ENCODE measurements at places on chromosomes 3 and 15. TPM values are rescaled to one million over a fixed set of nuclear protein-coding genes. Genes with fewer than 3 reads are reported as not detected.

DNA sequence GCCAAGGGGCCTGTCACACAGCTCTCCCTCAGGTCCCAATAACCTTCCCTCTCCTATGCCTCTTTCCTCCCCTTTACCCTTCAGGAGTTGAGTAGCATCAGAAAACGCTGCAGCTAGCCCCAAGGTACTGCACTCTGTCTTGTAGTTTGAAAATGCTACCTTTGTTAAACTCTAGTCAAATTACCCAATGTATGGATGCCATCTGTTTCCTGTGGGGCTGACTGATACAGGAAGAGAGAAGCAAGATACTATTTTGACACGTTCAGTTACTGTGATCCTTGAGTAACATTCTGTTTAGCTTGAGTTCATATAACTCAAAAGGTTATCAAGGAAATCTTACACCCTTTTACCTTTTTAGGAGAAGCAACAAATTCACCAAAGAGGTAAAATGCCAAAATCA lies 493.1 kb downstream of the FHIT start:
- DNase-seq, result no peak

- no peak for DNase-seq
Measured at GRCh38 chr15:84766461-84767035, 18.2 kb downstream of the ZNF592 start.

DNA sequence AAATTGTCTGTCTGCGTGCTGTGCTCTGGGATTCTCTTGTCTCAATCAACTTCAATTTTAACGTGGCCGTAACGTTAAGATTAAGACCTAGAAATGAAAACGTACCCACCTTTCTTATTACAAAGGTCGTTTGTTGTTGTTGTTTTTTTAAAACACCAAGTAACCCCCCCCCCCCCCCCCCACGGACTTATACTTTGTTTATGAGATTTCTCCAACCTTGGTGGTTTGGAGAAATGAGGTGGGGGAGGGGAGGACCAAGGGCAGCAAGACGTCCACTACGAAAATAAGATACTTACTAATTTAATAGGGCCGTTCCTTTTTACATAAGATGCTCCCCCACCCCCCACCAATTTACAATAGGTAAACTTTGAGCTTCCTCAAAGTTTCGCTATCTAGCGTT lies 244.4 kb upstream of the TOPAZ1 start:
- no peak for DNase-seq

DNA sequence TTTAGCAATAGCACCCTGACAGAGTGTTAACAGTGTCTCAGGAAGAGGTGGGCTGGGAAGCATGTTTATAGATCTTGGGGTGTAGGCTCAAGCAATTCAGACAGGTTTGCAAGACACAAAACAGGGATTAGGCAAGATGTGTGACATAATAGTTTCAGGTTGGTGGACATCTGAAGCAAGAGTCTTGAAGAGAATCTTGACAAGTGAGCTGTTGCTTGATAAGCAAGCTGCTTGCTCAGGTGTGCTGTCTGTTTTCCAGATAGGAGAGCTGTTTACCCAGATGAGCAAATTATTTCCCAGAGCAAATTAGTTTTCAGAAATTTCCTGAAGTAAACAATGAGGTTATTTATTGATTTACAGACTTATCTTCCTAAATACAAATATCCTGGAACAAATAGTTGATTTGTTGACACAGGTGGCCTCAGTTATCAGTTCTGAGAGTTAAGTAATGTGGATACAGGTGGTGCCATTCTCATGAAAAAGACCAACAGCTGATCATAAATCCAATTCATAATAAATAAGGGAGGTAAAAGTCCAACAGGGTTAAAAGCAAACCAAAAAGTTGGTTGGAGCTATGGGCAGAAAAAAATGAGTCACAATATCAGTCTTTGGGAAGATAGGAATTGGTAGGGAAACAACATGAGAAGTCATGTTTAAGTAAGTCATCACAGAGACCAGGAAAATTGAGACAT lies 437.3 kb downstream of the TBL1XR1 start:
- no peak for DNase-seq

DNA sequence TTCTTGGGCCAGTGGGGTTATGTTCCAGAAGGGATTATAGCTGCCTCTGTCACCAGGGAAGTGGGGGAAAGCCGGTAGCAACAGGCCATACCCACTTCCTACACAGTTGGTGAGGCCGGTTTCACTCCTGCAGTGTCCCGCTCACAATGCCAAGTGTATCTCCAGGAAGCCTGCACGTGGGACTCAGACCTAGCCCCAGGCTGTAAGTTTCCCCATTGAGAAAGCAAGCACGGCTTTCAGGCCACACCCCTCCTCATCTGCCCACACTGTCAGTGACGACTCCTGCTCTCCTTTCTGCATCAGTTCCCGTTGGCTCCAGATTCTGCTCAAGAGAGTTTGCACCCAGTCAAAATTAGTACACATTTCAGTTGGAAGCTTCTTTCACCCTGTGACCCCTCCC lies 51.6 kb upstream of the CPOX start:
- no peak for DNase-seq

- no peak for DNase-seq
Measured at GRCh38 chr15:57950381-57950946, 115.0 kb downstream of the ALDH1A2 start.

GRCh38 chr15:86236356-86237110 lies 156.9 kb downstream of the AGBL1 start:
- DNase-seq, result no peak

- no peak for DNase-seq
Measured at GRCh38 chr3:14859880-14860279, 41.1 kb downstream of the FGD5 start.

- no peak for DNase-seq
Measured at GRCh38 chr3:46365737-46366524, 4.8 kb upstream of the CCR5 start.

DNA sequence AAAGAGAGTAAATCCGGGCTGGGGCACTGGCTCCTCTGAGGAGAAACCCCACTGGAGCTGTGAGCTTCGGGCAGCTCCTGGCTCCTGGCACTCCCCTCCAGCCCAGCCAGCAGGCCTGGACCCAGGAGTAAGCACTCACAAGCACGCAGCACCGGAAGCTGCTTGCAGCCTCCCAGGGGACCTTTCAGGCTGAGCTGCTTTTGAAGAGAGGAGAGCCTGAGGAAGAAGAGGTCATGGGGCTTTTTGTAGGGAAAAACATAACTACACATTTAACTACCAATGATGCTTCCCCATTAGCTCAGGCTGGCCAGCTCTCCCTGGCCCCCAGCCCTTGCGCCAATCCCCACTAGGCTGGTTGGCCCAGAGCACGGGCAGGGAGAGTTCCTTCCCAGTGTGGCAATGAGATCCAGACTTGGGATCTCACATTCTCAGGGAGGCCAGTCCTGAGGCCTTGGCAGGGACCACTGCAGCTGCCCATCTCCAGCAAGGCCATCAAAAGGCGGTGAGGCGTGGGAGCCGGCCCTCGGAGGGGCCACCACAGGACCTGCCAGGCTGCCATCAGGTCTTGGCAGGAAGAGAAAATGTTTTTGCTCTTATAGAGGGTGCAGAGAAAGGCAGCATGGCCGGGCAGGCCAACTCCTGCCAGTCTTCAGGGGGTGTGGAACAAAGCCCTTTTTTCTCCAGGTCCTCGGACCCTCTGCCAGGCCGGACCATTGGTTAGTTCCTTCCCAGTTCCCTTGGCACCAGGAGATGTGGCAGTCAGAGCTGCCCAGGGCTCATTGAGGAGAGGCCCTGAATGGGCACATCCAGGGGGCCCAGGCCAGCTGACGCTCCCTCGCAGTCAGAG lies 41.5 kb upstream of the MFGE8 start:
- DNase-seq, result no peak

GRCh38 chr3:72227486-72228070 lies 442.6 kb upstream of the PROK2 start:
- no peak for DNase-seq

- no peak for DNase-seq
Measured at GRCh38 chr15:38075466-38075865, 141.0 kb downstream of the TMCO5A start.

- peak; percentile 34 for DNase-seq
Measured at GRCh38 chr3:51389423-51390183, 1.5 kb upstream of the RBM15B start.

DNA sequence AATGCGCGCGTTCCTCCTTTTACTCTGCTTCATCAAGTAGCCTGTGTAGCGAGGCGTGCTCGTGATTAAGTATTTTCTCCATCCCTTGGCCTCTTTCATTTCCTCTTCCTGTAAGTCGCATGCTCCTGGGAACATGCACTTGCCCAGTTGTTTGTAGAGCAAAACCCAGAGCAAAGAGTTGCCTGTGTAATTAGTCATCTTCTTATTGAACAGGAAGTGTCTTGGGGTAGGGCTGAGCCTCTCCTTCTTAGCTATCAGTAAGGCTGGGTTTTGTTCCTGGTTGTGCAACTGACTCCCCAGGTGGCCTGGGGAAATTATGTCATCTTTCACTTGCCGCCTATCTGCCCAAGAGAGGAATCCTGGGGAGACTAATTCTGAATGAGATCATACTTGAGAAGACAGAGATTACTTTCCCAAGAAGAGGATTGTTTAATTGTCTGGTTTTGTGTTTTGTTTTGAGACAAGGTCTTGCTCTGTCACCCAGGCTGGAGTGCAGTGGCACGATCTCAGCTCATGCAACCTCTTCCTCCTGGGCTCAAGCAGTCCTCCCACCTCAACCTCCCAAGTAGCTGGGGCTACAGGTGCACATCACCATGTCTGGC lies 14.9 kb downstream of the LIPH start:
- peak; percentile 98 for DNase-seq

- DNase-seq, result no peak
Measured at GRCh38 chr3:108157273-108157672, 65.0 kb downstream of the IFT57 start.

GRCh38 chr3:146557745-146558144 lies 13.3 kb upstream of the PLSCR1 start:
- no peak for DNase-seq

- no peak for DNase-seq
Measured at GRCh38 chr3:29436612-29437323, 155.9 kb downstream of the RBMS3 start.

GRCh38 chr3:61725851-61726333 lies 164.5 kb downstream of the PTPRG start:
- DNase-seq, result peak; percentile 58

- DNase-seq, result no peak
Measured at GRCh38 chr3:153640689-153641665, 479.0 kb downstream of the RAP2B start.

DNA sequence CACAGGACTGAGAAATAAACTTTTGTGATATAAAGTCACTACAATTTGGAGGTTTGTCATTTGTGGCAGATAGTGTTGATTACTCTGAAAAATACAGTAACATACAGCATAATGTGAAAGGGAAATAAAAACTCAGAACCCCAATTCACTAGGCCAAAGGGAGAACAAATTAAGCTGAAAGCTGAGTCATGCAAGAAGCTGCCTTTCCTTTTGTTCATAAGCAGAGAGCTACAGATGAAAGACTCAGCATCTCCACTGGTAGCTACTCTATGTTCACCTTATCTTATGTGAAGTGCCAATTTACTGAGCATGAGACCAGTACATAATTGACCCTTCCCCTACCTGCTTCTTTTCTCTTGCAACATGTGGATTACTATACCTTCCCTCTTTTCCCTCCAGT lies 19.3 kb upstream of the SLTM start:
- peak; percentile 18 for DNase-seq

DNA sequence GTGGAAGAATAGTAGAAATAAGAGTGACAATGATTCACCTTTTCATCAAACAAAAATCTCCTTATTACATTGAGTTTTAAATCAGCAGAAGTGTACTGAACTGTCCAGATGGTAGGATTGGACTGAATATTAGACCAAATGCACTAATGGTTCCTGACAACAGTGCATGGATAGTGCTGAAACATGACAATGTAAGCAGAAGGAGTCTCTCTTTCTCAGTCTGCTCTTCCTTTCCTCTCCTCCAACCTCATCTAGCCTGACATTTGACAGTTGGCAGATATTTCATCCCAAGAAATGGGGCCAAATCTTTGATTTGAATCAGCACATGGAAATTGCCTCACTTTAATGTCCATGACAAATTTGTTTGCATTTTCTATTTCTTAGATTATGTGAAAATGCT lies 225.1 kb upstream of the PLSCR5 start:
- DNase-seq, result no peak

DNA sequence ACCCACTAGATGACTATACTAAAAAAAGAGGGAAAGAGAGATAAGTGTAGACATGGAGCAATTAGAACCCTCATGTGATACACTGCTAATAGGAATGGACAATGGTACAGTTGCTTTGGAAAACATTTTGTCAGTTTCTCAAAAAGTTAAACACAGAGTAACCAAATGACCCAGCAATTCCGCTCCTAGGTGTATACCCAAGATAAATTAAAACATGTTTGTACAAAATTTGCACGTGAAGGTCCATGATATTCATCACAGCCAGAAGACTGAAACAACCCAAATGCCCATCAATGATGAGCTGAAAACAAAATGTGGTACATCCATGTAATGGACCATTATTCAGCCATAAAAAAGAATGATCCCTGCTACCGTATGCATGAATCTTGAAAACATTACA lies 11.8 kb downstream of the MESP2 start:
- no peak for DNase-seq

DNA sequence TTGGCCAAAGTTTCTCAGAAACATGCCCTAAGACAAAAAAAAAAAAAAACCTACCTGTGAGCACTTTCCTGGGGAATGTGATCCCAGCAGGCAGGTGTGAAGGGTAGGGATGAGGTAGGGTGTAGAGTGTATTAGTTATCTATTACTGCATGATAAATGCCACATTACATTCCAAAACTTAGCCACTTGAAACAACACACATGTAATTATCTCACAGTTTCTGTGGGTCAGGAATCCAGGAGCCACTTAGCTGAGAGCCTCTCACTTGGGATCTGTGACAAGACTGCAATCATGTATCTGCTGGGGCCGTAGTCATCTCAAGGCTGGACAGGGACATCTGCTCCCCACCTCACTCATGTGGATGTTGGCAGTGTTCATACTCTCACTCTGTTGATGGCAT lies 18.9 kb upstream of the FBN1 start:
- DNase-seq, result no peak

DNA sequence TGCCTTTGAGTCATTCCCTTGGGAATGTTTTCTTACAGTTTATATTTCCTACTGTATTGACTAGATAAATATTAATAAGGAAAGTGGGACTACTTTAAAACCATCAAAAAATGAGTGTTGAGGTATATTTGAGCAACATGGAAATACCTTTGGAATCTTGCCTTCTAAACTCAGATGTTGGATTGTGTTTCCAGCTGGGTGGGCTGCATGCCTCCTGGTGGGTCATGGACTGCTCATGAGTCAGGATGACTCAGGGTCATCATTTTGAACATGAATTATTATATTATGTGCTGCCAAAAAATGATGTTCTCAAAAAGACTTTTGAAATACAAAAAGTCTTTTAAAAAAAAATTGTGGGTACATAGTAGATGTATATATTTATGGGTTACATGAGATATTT lies 41.1 kb upstream of the APH1B start:
- no peak for DNase-seq

Gene ARPIN
- 16.4 TPM for total RNA-seq

Gene UACA
- 16.2 TPM for total RNA-seq

Gene MINDY4B
- not detected for total RNA-seq

Gene BDH1
- not detected for total RNA-seq

Gene PLAAT1
- total RNA-seq, result 6.0 TPM

Gene LMAN1L
- total RNA-seq, result not detected

Gene CAMK1
- 43.0 TPM for total RNA-seq

Gene GOLGA6L4
- not detected for total RNA-seq

Gene ZIC4
- not detected for total RNA-seq

Data from Caki2 (cell line).